Tibial nerve (tissue), 4 donors: ENCODE measurements at places on chromosomes 13 and 19.

- no peak for DNase-seq
These were observed 843 bp downstream of the ANO8 start for GRCh38 chr19:17333611-17334413.

DNA sequence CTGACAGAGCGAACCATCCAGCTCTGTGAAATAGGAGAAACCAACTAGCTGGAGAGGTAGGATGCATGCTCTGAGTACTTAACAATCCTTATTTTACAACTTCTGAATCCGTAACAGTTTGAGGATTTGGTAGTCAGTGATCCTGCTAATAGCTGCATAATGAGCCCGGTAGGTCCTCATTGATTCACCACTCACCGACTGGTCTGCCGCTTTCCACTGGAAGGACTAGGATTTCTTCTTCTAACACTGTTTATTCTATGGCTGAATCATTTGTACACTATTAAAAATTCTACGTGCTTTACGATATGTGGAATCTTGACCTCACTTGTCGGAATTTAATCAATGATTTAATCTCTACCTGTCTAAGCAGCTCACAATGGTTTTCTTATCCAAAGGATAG lies 33.9 kb downstream of the SPATA13 start:
- DNase-seq: no peak

GRCh38 chr13:37475151-37475550 lies 123.4 kb downstream of the POSTN start:
- no peak for DNase-seq

DNA sequence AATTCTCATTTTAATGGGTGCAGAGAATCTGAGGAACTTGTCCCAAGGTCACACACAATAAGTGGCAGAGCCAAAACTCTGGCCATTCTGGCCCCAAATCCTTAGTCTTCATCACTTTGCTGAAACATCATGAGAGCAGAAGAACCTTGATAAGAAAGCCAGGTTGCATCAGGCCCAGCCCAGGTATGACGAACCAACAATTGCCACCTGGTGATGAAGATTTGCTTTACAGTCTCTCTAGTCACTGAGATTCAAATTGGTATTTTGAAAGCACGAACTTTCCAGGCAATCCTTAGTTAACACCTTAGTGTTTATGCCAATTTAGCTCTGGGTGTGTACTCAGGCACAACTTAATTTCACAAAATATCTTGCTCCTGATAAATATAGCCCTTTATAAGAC lies 502.7 kb upstream of the HTR2A start:
- no peak for DNase-seq
